Activated naive CD4-positive, alpha-beta T cell treated with anti-CD3 and anti-CD28 coated beads, Interleukin-2, amount 50 U/mL, for 16 hours (primary cell): ENCODE measurements at places on chromosomes 3 and 15.

- no peak for DNase-seq
These were observed 13.7 kb downstream of the CCR8 start for GRCh38 chr3:39343076-39343717.

- DNase-seq = no peak
These were observed 36.8 kb downstream of the SNTN start for GRCh38 chr3:63689285-63689684.

GRCh38 chr3:128551867-128552266, 58.9 kb upstream of the GATA2 start:
- no peak for DNase-seq

DNA sequence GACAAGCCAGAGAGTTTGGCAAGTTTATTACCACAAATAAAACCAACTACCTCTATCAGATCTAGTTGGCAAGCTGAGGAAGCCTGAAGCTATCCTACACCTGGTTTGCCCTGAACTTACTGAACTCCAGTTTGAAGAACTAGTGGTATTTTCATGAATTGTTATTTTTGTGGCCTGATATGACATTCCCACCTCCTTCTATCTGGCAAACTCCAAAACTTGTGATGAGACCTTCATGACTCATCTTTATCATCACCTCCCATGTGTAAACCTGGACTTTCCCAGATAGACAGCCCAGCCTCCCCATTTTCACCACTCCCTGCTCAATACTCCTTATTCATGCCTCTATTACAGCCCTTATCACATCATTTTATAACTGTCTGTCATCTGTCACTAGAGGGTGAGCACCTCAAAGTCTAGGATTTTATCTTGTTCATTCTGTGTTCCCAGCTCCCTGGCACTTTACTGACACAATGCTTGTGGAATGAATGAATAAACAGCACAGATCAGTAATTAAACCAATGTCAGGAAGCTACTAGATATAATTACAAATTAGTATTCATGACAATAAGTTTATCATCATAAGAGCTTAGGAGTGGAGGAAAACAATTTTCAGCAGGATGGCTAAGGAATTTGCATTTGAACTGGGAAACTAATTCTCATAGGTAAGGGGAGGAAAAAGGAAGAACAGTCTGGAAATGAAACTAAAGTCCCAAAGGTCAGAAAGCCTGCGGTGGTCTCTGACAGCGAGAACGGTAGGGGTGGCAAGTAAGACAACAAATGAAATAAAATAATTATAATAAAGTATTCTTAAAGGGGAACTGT, 13.2 kb upstream of the TRANK1 start:
- DNase-seq = no peak

DNA sequence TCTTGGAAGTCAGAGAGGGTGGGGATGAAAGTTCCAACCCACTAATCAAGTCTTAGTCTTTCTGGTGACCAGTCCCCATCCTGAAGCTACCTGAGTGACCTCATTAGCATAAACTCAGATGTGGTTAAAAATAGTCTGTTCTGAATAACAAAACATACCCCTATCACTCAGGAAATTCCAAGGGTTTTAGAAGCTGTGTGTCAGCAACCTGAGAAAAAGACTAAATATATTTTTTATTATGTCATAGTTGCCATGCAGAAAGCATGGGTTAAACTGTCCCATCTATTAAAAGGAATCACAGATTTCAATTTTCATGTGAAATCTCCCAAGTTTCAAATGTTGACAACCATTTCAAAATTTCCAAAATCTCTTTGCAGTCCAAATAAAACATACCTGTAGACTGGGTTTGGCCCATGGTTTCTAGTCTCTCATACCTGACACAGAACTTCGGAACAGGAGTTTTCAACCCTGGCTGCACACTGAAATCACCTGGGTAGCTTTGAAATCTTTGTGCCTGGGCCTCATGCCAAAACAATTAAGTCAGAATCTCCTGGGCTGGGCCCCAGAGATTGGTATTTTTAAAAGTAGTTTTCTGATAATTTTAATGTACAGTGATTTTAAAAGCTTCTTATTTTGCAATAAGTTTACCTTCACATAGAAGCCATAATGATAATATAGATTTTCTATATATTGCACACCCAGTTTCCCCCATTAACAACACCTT, 476.3 kb downstream of the RBMS3 start:
- DNase-seq = no peak

DNA sequence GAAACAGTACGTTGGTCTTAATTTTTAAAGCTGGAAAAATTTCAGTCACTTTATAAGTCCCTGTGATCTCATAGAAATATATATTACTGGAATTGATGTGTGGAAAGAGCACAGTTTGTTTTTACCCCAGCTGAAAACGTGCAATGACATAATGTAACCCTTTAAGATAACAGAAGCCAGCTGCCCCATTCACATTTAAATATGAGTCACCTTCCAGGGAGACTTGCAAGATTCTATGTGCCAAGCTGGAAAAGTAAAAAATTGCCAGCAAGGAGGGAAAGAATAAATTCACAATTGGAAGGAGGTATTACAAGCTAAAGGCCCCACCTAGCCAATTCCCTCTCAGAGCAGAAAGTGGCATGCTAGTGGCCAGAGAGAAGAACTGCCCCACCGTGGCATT, 50.2 kb downstream of the SAMMSON start:
- DNase-seq = no peak
